ENCODE measurements at places on chromosomes 3 and 15.

DNA sequence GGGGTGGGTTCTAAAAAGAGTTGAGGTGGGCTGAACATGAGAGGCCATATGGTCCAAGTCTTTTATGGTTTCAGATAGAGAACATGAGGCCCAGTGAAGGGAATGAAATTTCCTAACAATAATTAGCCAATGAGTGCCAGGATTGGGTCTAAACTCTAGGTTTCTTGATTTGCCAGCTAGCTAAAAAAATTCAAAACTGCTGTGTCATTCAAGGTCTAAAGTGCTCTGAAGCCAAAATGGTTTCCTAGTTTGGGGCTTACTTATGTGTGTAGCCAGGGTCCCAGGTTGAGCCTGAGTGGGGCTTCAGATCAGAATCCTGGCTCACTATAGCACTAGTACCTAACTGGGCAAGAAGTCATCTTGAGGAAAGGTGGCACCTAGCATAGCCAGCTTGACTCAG, 55.3 kb upstream of the SYN2 start:
- DNase-seq = no peak

DNA sequence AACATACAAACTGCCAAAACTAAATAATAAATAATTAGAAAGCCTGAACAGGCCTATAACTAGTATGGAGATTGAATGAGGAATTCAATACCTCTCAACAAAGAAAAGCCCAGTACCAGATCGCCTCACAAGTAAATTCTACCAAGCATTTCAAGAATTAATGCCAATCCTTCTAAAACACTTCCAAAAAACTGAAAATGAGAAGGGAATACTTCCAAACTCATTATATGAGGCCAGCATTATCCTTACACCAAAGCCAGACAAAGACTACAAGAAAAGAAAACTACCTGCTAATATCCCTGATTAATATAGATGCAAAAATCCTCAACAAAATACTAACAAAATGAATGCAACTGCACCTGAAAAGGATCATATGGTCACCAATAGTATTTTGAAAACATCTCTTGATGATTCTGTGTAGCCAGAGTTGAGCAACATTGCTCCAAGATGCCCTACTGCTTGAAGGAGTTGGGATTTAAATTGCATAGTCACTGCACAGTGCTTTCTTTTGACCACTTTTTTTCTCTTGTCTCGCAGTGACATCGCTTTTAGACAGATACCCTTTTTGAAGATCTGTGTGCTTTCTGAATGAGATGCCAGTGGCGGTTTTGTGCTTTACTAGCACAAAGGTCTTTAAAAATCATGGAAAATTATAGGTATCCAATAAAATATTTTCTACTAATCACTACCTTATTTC, 487.2 kb upstream of the RASGRP1 start:
- DNase-seq = no peak

- no peak for DNase-seq
Observed at GRCh38 chr15:48085591-48085930, 35.2 kb upstream of the SLC24A5 start.

DNA sequence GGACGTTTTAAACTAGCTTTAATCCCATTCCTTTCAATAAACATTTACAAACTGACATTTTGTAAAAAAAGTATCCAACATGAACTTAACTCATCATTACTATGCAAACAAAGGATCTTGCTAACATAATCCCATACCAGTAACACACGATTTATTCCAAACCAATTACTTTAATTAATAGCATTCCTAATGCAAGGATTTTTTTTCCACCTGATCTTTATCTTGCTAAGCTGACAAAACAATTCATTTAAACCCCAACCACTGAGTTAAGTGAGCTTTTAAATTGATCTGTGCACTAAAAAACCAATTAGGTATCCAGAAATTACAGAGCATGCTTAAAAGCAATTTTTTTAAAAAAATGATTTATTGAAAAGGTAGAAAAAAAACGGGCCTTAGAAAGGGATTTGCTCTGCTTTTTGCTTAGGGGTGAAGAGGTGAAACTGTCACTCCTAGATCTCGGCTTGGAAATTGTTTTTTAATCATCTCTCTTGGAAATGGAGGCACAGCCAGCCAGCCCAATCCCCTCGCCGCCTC, 1.2 kb downstream of the SH3BP5 start:
- no peak for DNase-seq

DNA sequence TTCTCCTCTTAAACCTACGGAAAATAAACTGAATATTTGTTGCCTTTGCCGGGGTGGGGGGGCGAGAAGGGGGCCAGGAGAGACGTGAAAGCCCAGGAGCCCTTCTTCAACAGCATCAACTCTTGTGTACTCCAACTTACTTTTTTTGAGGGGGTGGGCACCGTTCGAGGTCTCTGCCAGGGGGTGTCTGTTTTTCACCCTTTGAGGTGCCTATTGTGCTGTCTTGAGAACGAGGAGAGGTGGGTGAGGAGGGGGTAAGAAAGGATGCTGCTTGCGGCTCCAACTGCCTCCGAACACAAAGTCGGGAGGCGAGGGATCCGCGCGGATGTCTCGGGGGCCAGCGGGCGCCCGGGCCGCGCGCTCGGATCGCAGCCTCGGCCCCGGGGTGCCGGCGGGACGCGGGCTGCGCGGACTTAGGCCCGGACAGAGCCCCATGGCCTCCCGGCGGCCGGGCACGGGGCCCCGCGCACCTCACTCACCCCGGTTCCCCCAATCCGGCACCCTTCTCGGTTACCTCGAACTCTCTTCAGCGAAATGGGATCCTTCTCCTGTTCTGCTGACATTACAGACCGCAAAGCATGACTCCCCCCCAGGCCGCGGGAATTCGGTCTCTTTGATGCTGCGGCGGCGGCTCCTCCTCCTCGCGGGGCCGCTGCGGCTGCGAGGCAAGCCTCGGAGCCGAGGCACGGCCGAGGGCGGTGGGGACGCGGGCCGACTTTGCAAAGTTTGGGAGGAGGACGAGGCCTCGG, 650 bp downstream of the PYGO1 start:
- peak; percentile 2 for DNase-seq

DNA sequence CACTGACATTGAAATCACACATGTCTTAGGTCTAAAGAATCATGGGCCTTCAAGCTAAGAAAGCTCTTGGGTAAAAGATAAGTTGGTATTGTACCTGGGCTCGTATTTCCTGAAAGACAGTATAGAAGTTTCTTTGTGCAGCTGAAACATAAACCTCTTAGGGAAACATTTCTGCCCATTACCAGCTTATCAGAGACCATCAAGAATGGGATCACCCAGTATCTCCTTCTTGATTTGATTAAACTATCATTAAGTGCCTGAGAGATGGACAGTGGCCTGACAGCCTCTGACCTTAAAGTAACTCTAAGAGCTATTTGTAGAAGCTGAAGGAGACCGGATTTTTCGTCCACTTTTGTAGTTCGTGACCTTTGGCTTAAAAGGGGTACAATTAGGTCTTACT, 265.3 kb downstream of the ERC2 start:
- DNase-seq = no peak

GRCh38 chr15:45110256-45110820, 3.6 kb downstream of the DUOX2 start:
- no peak for DNase-seq

DNA sequence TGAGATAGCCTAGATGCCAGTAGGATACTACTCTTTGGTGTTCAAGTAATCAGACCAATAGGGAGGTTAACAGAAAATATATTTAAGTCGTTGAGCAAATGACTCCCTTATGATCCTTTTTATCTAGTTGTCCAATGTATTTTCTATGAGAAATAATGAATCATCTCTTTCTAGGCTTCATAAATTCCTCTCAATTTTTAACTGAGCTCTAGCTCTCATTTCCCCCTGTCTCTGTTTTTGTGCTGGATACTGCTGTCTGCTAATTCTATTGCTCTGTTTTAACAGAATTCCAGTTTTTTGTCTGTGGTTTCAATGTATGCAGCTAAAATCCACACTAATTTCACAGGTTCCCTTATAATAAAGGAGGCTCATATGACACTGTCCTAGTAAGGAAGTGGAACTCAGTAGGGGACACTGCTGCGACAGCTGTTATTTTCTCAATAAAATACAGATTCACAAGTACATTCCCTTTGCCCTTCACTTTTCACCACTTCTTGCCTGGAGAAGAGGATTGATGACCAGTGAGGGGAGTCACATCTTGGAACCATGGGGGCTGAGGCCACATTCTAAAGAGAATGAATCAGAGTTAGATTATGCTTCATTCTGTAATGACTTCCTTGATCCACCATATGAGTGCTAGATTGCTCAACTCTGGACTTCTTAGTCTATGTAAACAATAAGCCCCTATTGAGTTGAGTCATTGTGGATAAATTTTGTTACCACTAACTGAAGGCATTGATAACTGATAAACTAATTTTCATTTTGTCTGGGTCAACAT, 558.7 kb upstream of the KCNMB2 start:
- peak; percentile 42 for DNase-seq
